ENCODE measurements at places on chromosomes 1 and 21. TPM values are rescaled to one million over a fixed set of nuclear protein-coding genes. Genes with fewer than 3 reads are reported as not detected.

DNA sequence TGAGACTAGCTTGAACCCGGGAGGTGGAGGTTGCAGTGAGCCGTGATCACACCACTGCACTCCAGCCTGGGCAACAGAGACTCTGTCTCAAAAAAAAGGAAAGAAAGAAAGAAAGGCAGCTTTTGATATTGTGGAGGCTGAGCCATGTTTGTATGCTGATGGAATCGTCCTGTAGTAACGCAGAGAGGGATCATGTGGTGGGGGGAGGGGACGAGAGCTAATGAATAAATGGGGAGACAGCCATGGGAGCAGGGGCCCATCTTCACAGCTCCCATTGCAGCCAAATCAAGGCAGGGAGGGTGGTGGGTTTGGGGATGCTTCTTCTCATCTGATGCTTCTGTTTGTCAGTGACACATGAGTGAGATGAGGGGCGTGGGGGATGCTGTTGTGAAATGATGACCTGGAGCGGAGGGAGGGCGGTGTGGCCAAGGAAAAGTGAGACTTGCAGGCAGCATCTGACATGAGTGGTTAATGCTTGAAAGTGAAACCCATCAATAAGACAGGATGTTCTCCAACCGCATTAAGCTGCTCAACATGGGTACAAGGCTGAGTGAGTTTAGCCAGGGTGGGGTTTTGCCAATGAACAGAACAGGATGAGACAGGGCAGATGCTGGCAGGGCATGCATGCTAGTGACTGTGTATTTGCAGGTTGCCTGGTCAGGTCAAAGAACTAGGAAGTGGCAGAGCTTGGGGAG is 16.7 kb downstream of the SPATA21 start:
- no peak for DNase-seq

DNA sequence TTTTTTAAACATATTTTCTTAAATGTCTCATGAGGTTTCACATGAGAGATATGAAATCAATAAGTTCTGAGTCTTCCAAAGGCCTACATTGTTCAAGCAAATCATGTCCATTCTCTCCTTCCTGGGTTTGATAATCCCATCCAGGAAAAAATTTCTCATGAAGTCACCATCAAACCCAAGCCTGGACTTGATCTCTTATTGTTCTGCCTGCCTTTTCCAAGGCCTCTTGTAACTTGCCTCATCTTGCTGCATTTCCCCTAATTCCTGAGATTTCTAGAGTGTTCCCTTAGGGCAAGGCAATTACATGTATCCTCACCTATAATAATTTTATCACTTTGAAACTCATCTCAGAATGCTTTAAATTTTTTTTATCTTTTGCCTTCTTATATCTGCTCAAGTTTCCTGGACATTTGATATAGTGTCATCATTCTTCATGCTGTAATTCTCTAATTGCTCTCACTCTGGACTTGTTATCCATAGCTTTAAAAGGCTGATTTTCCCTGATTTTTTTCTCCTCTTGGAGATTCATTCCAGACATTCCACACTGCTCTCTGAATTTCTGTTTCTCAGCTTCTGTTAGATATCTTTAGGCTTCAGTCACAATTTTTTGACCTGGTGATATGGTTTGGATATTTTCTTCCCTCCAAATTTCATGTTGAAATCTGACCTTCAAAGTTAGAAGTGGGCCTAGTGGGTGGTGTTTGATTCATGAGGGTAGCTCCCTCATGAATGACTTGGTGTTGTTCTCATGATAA is 126.4 kb downstream of the LRRC7 start:
- DNase-seq: no peak

DNA sequence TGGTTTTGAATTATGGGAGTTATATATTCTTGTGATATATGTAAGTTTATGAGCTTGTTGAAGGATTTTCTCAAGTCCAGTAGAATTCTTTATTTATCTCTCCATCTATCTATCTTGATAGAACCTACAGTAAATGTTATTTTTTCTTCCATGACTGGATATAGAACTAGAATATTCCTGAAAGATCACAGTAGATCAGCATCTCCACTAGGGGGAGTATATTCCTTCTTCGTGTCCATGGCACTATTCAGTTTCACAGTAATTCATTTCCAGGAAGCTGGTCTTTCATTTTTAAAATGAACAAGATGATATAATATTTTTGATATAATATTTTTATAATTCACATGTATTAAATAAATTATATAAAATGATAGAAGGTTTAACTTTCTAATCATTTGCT is 18.8 kb downstream of the TMPRSS15 start:
- no peak for DNase-seq

DNA sequence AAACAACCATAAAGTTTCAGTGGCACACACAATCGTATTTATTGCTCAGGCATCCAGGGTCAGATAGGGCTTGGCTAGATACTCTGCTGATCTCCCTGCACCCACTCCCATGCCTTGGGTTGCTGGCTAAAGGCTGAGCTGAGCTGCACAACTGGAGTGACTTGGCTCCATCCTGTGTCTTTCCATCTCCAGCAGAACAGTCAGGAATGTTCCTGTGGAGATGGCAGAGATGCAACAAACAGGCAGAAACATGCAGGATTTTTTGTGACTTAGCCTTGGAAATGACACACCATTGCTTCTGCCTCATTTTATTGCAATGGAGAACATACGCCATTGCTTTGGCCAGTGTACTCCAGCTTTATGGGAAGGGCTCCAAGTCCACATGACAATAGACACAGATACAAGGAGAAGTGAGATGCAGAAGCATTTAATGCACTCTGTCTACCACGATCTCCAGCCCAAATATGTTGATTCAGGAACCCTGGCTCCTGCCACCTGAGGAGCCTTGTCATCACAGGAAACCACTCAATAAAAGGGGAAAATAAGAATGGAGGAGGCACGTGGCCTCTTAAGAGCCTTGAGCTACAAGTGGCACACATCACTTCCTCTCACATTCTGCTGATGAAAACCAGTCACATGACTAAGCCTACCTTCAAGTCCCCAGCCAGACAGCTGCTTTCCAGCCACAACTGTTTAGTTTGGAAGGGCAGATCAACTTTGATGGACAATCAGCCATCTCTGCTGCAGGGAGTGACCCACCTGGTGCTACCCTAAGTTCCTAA is 10.1 kb upstream of the GUCA2B start:
- no peak for DNase-seq

GRCh38 chr1:41739061-41739955 is 179.4 kb downstream of the HIVEP3 start:
- DNase-seq: peak; percentile 68

GRCh38 chr1:176199707-176200106 is 7.4 kb downstream of the COP1 start:
- no peak for DNase-seq

DNA sequence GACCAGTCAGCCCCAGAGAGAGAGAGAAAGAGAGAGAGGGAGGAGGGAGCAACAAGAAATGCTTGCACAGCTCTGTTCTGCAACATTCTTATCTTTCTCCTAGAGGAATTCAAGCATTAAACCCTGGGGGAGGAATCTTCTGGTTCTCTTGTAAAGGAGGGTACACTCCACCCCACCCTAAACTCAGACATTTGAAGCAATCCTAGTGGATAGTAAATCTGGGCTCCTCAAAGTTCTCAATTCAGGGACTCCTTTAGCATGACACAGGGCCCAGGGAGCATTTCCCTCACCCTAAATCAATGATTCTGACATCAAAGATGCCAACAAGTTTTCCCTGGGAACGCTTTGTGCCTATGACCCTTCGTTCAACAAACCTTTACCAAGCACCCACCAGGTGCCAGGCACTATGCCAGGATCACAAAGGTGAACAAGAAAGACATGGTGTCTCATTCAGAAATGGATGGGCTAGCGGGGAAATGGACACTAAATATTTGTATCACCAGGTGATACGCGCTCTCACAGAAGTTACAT is 11.9 kb upstream of the CAPN2 start:
- no peak for DNase-seq

- DNase-seq: no peak
Measured at GRCh38 chr1:87154384-87154783, 174.3 kb upstream of the LMO4 start.

GRCh38 chr21:14713109-14713508 is 167.0 kb upstream of the SAMSN1 start:
- no peak for DNase-seq

DNA sequence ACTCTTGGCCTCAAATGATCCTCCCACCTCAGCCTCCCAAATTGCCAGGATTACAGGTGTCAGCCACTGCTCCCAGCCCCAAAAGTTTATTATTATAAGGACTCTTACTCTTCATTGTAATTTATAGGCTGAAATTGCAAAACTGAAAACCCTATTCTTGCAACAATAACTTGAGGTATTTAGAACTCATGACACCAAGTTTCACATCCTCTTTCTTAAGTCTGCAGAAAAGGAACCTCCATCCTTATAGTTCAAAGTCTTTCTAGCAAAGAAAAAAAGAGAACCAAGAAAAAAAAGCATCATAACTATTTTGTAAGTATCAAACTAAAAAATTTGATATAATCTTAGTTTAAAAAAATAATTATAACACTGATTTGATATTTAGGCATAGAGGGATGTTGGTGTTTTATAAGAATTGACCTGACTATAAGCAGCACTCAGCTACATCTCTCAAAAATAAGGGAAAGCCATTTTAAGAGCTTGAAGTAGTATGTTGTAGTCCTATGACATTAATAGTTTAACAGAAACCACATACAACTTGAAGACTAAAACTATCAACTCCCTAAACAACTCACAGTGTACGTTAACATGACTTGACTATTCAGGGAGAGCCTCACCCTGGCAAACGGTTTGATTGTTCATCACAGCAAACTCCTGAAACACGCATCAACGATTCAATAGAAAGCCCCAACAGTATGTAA is 122.4 kb downstream of the AKT3 start:
- no peak for DNase-seq

- no peak for DNase-seq
Measured at GRCh38 chr21:31405604-31406003, 61.5 kb upstream of the TIAM1 start.

DNA sequence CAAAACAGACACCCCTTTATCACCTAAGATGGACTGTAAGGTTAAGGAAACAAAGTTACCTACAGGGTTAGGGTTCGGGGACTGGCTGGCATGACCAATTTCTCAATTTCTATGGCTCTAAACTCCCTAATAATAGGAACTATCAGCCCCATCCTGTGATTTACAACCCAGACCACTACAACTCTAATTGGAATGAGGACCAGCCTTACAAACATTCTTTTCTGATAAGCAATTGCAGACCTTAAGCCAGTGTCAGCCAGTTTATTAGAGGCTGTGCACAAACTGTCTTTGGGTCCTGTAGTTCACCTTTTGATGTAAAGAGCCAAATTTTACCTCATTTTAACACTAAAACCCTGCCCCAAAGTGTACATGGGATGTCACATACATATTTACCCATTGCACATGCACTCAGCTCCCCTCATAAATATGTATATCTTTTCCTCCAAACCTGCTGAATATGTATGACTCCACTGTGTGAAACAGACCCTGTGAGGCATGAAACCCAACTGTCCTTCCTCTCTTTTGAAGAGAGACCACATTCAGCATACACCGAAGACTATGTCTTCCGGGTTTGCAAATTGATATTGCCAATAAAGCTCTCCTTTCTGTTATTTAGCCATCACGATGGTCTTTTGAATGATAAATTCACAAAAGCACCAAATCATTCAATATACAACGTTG is 7.3 kb upstream of the APP start:
- no peak for DNase-seq

DNA sequence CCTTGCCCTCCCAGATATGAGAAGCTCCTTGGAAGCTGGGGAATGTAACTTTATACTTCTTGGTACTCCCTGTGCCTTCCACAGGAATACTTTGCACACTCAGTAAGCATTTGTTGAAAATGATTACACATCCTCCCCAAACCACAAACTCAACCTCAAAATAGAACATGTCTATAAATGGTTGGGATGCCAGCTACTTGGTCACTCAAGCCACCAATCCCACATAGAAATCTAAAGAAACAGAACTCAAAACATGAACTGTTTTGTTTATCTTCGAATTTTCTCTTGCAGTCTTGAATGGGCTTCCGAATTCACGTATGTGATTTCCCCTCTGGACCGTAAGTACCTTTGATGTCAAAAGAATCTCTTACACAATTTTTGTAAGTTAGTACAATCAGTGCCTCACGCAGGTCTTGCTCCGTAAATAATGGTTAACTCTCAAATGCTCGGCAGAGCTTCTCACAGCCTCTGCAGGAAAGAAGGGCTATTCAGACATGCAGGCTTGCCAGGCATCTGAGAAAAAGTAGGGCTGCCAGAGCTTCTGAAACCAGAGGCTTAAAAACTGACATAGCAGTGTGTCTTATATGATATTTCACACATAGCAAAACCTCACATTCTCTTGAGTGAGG is 26.9 kb downstream of the SORT1 start:
- DNase-seq: no peak

- DNase-seq: peak; percentile 78
Measured at GRCh38 chr21:42593007-42593814, 60.2 kb upstream of the PDE9A start.

DNA sequence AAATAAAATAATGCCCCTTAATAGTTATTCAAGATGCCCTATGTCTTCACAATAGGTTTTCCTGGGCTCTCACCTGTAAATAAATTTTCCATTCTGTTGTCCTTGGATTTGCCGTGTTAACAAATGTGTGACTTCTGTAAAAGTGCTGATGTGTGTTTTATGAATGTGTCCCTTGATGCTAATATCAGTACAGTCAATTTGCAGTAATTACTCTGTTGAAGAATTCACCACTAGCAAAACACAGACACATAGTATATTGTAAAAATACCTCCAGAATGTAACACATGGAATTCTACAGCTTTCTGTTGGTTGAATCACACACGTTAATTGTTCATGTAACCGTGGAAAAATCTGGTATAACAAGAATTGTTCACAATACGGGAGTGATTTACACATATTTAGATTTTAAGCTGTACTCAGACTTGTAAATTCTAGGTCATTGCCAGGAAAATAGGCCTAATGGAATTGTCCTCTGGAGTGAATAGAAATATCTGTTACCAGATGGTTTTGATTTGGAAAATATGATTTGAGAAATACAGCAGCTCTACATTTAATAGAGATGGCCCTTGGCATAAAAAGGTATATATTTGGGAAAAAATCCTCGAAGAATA is 36.7 kb upstream of the KCNK2 start:
- peak; percentile 24 for DNase-seq

- no peak for DNase-seq
Measured at GRCh38 chr1:206713070-206713469, 28.4 kb downstream of the MAPKAPK2 start.

The PGLYRP3 gene
- not detected for polyA plus RNA-seq

The TARS2 gene
- 27.9 TPM for polyA plus RNA-seq

The DDR2 gene
- 34.6 TPM for polyA plus RNA-seq

The S100A7A gene
- not detected for polyA plus RNA-seq

The NR5A2 gene
- polyA plus RNA-seq: 3.0 TPM

The SPRR5 gene
- polyA plus RNA-seq: not detected

The PADI4 gene
- 0.57 TPM for polyA plus RNA-seq
